ENCODE measurements at places on chromosomes 1 and 21. TPM values are rescaled to one million over a fixed set of nuclear protein-coding genes. Genes with fewer than 3 reads are reported as not detected.

DNA sequence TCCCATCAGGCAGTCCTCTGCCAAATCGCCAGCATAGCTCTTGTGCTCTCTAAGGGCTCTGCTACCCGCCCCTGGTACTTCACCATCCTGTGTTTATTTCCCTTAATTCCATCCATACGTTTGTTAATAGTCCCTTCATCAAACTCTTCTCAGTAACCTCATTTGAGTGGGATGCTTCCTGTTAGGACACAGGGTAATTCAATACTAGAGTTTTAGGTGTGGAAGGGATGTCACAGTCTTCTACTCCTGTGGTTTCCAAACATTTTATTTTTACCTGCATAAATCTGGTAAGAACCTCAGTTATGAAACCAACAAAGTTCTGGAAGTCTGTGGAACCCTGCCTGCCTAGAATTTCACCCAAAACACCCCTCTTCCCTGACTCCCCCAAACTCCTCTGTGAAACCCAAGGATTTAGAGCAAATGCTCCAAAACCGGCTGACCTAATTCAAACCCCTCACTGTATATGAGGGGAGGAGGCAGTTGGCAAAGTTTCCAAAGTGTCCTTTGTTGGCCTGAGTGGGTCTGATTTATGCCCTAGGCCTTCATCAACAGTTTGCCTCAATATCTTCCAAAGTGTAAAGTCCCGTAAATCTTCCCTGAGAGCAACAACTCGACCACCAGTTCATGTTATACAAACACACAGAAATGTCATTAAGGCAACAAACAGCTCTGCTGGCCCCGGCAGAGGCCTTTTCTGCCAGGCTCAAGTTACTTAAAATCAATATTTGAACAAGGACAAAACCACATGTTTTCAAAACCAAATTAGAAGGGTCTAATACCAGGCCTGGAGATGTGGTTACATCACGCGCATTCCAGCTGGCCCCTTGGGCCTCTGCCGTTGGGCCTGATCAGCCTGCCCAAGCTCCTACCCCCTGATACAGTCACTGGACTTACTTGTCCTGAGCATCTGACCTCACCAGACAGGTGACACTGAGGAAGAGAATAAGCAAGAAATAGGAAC, 82.4 kb upstream of the FGGY start:
- no peak overlapping the region for H3K4me3 ChIP-seq
- peaks cover 4% of the 10 kb centered on the region for H3K36me3 ChIP-seq
- H3K27ac ChIP-seq: peak overlapping the region; percentile 83
- H3K27me3 ChIP-seq: peaks cover 37% of the 10 kb centered on the region

GRCh38 chr1:93506126-93506525, 58.2 kb downstream of the FNBP1L start:
- H3K27me3 ChIP-seq: no peaks in the 10 kb centered on the region
- DNase-seq: no peak
- H3K4me3 ChIP-seq: no peak overlapping the region
- H3K4me1 ChIP-seq: peaks cover 2% of the 10 kb centered on the region
- H3K36me3 ChIP-seq: peaks cover 27% of the 10 kb centered on the region

DNA sequence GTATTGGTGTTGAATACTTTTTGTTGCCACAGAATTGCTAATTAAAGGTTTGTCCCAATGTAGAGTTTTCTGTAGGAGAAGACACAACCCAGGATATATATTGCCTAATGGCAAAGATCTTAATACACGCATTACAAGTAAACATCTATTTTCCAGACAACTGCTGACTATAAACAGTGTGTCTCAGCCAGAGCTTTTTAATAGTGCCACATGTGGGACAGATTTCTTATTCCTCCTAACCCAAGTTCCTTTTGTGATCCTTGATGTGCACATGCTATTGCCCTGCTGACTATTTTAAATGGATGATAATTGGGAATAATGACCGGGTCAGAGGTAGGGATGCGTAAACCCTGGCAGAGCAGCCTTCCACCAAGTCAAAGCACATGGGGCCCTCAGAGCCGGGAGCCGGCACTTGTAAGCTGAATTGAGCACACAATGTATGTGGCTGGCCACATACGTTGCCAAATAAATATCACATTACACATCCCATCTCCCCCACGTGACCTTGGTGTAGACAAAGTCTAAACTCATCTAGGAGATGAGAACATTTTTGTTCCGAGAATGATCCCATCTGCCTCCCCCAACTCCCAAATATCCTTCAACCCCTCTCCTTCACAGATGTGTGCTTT, 209.8 kb upstream of the NFIA start:
- no peak for DNase-seq
- peaks cover 4% of the 10 kb centered on the region for H3K27me3 ChIP-seq
- H3K4me3 ChIP-seq: no peak overlapping the region
- H3K27ac ChIP-seq: no peak overlapping the region
- peaks cover 2% of the 10 kb centered on the region for H3K4me1 ChIP-seq

GRCh38 chr1:53572065-53572814, 113.0 kb downstream of the DMRTB1 start:
- H3K4me1 ChIP-seq: peaks cover 56% of the 10 kb centered on the region
- no peak overlapping the region for H3K4me3 ChIP-seq
- H3K27ac ChIP-seq: peak overlapping the region; percentile 95

DNA sequence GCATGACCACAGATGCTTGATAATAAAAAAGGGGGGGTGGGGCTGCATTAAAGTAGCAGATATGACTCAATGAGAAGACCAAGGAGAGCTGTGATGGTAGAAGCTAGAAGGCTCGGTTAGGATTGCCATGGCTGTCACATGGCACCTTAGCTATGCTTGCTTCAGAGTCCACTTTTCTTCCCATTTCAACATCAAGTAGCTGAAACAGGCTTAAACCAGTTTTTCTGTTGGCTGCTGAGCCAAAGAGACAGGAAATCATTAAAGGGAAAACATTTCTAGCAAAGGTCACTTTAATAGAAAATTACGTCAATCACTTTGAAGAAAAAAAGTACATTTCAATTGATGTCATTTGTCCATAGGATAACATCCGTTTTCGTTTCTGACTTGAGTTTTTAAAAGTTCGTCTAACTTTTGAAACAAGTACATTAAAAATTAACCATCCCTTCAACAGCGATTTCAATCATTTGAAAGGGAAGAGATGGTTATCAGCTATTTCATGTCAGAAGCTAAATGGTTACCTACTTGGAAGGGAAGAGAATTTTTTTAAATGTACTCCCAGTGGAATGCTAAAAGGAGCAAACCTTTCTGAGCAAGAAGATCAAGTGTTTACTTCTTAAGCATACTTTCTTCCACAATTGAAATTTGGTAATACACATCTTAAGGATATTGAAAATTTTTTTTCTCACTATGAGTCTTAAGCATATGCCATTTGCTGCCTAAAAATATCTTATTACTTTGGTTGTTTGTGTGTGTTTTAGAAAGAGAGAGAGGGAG, 488.1 kb upstream of the PRMT6 start:
- no peak overlapping the region for H3K4me3 ChIP-seq
- no peaks in the 10 kb centered on the region for H3K36me3 ChIP-seq
- no peaks in the 10 kb centered on the region for H3K4me1 ChIP-seq
- H3K27ac ChIP-seq: no peak overlapping the region

- H3K4me3 ChIP-seq: no peak overlapping the region
- peaks cover 44% of the 10 kb centered on the region for H3K4me1 ChIP-seq
- H3K27me3 ChIP-seq: no peaks in the 10 kb centered on the region
- H3K27ac ChIP-seq: peak overlapping the region; percentile 85
Observed at GRCh38 chr1:27136998-27137542, 17.9 kb downstream of the SLC9A1 start.

- H3K27me3 ChIP-seq: no peaks in the 10 kb centered on the region
- H3K27ac ChIP-seq: no peak overlapping the region
- H3K4me3 ChIP-seq: no peak overlapping the region
- H3K4me1 ChIP-seq: peaks cover 14% of the 10 kb centered on the region
- peaks cover 29% of the 10 kb centered on the region for H3K36me3 ChIP-seq
Observed at GRCh38 chr1:205729945-205730610, 19.9 kb downstream of the NUCKS1 start.

- no peak overlapping the region for H3K4me3 ChIP-seq
- no peak overlapping the region for H3K27ac ChIP-seq
- H3K36me3 ChIP-seq: peaks cover 60% of the 10 kb centered on the region
- DNase-seq: no peak
- no peaks in the 10 kb centered on the region for H3K27me3 ChIP-seq
Observed at GRCh38 chr1:224375059-224375458, 18.4 kb downstream of the CNIH4 start.

DNA sequence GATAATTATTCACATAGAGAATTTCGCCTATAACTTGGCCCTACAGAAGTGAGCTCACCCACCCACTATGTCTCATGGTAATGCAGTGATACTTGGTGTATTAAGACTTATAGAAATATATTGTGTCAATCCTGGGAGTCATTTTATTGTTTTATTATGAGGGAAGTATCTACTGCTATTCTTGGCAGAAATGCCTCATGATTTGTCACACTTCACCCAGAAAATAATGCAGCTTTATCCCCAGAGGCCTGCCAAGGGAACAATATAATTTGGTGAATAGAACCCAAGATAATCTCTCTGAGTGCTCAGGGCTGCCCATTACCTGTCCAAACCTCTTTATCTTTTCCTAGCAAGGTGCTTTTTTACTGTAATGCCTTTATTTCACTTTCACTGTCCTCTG, 98.0 kb downstream of the ZP4 start:
- H3K4me3 ChIP-seq: no peak overlapping the region
- no peaks in the 10 kb centered on the region for H3K27me3 ChIP-seq
- DNase-seq: no peak
- H3K4me1 ChIP-seq: no peaks in the 10 kb centered on the region

DNA sequence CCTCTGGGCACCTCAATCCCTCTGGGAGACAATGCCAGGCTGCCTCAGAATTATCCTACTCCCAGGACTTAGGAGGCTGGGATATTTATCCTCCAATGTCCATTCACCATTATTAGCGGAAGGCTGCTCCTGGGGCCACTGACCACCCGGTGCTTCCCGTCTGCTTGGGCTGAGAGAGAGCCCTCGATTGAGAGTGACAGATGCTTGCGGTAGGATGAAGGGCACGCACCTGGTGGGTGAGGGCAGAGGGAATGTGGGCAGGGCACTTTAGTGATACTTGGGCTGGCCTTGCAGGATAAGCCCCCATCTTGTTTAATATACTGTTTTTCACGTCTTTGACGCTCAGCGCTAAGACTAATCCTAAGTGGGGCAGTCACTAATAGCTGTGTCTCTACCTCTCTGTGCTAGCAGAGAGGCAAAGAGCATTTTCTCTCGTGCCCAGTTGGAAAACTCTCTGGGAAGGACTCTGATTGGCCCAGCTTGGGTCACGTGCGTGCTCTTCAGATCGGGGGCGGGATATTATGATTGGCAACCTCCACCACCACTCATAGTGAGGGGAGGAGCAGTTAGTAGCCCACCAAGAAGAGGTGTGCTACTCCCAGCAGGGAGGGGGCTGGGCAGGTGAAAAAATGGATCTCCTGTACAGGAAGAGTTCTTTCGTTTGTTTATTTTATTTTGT, 10.6 kb upstream of the PARS2 start:
- no peaks in the 10 kb centered on the region for H3K4me1 ChIP-seq
- no peak overlapping the region for H3K27ac ChIP-seq
- no peaks in the 10 kb centered on the region for H3K36me3 ChIP-seq
- peaks cover 14% of the 10 kb centered on the region for H3K27me3 ChIP-seq
- DNase-seq: no peak

- H3K27ac ChIP-seq: no peak overlapping the region
- DNase-seq: no peak
- H3K27me3 ChIP-seq: no peaks in the 10 kb centered on the region
- no peak overlapping the region for H3K4me3 ChIP-seq
- peaks cover 22% of the 10 kb centered on the region for H3K36me3 ChIP-seq
Observed at GRCh38 chr21:39406065-39406464, 39.5 kb downstream of the LCA5L start.

GRCh38 chr1:112826217-112826944, 111.2 kb upstream of the PPM1J start:
- H3K4me1 ChIP-seq: no peaks in the 10 kb centered on the region
- H3K4me3 ChIP-seq: no peak overlapping the region
- no peak for DNase-seq

GRCh38 chr1:239361403-239361802, 25.0 kb upstream of the CHRM3 start:
- no peaks in the 10 kb centered on the region for H3K4me1 ChIP-seq
- H3K27me3 ChIP-seq: peaks cover 22% of the 10 kb centered on the region
- H3K4me3 ChIP-seq: no peak overlapping the region
- H3K27ac ChIP-seq: no peak overlapping the region

DNA sequence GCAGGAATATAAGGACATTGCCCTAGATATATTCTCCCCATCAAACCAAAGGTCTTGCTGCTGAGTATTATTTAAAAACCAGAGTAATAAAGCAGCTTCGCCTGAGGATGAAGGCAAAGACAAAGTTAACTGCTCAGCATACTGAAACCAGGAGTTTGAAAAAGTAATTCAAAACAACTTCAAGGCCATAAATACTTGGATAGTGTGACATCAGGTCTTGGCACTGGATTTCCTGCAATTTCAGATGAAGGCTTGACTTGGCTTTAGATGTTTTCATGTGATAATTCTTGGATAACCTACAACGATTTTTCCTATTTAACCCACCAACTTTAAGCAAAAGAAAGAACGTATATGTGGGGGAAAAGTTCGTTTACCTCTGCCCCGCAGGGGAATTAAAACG, 10.6 kb downstream of the SOD1 start:
- H3K36me3 ChIP-seq: peaks cover 41% of the 10 kb centered on the region
- DNase-seq: no peak
- H3K4me1 ChIP-seq: peaks cover 21% of the 10 kb centered on the region
- no peak overlapping the region for H3K4me3 ChIP-seq
- H3K27ac ChIP-seq: no peak overlapping the region
- no peaks in the 10 kb centered on the region for H3K27me3 ChIP-seq

DNA sequence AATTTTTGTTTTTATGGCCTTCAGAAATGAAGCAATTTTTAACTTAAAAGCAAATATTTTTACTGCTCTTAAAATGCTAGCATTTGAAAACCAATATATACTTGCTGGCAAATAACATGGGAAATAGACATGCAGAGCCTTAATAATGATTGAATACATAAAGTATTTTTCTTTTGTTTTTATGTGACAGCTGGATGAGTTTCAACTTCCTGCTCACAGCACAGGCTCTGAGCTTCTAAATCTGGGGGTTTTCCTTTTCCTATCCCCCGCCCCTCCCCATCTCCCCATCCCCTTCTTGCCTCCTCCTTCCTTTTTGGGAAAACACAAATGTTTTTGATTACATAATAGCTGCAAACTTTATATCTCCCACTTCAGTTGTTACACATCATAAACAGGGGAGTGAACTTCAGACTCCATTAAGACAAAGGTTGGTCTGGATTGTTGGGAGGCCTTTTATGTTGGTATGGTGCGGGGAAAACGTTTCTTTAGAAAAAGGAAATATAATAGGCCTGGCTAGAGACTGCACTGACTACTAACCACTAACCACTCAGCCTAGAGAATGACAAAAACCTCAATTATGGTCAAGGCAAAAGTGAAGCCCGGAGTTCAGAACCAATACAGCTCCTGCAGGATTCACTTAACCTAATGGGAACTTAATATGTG, 116.1 kb upstream of the GORAB start:
- H3K4me1 ChIP-seq: peaks cover 40% of the 10 kb centered on the region
- DNase-seq: no peak
- no peaks in the 10 kb centered on the region for H3K27me3 ChIP-seq
- no peaks in the 10 kb centered on the region for H3K36me3 ChIP-seq

GRCh38 chr1:156488566-156489165, 11.9 kb downstream of the MEF2D start:
- no peaks in the 10 kb centered on the region for H3K27me3 ChIP-seq
- H3K27ac ChIP-seq: peak overlapping the region; percentile 77
- peaks cover 54% of the 10 kb centered on the region for H3K4me1 ChIP-seq
- no peak for DNase-seq

The SYT11 gene
- total RNA-seq: 5.3 TPM

The FAM131C gene
- total RNA-seq: 0.73 TPM

The NID1 gene
- 149 TPM for total RNA-seq

The OLFML3 gene
- total RNA-seq: 37.0 TPM

The TMEM200B gene
- 22.5 TPM for total RNA-seq

The SV2A gene
- 16.7 TPM for total RNA-seq

The UQCRHL gene
- 1.5 TPM for total RNA-seq

The CFAP45 gene
- total RNA-seq: 0.83 TPM

Data from osteocyte (in vitro differentiated cells).